ENCODE measurements at places on chromosomes 2 and 18. TPM values are rescaled to one million over a fixed set of nuclear protein-coding genes. Genes with fewer than 3 reads are reported as not detected.

Gene VAMP8
- 27.4 TPM for total RNA-seq

Gene PTPRM
- total RNA-seq = 123 TPM

Gene CABLES1
- 103 TPM for total RNA-seq

Gene TWIST2
- total RNA-seq = 1.8 TPM

Gene MC2R
- not detected for total RNA-seq

Gene EVX2
- total RNA-seq = not detected

Gene TNFAIP6
- total RNA-seq = not detected

Gene THOC1
- 35.7 TPM for total RNA-seq

Gene TACR1
- not detected for total RNA-seq

Gene TMEM37
- total RNA-seq = 0.33 TPM

Gene RMND5A
- 44.0 TPM for total RNA-seq

Gene ASPRV1
- total RNA-seq = 0.33 TPM

Gene RAMP1
- not detected for total RNA-seq

Gene TEKT4
- total RNA-seq = not detected

Gene ACOXL
- not detected for total RNA-seq

Gene TMEM17
- 2.2 TPM for total RNA-seq

Gene SPC25
- 6.4 TPM for total RNA-seq

Gene FBXO48
- 0.48 TPM for total RNA-seq

Gene IL1RN
- not detected for total RNA-seq

Gene PTH2R
- not detected for total RNA-seq

Gene OSBPL6
- 6.7 TPM for total RNA-seq

Gene STRADB
- total RNA-seq = 20.3 TPM

Gene PLEK
- under 0.01 TPM for total RNA-seq

Gene PREB
- 39.0 TPM for total RNA-seq

Gene PDE11A
- total RNA-seq = 0.10 TPM
